ENCODE measurements at places on chromosomes 13 and 19. TPM values are rescaled to one million over a fixed set of nuclear protein-coding genes. Genes with fewer than 3 reads are reported as not detected.

The PVR gene
- 38.3 TPM for total RNA-seq

The ZNF560 gene
- total RNA-seq, result not detected

The LGALS7 gene
- total RNA-seq, result not detected

The CEACAM7 gene
- not detected for total RNA-seq

DNA sequence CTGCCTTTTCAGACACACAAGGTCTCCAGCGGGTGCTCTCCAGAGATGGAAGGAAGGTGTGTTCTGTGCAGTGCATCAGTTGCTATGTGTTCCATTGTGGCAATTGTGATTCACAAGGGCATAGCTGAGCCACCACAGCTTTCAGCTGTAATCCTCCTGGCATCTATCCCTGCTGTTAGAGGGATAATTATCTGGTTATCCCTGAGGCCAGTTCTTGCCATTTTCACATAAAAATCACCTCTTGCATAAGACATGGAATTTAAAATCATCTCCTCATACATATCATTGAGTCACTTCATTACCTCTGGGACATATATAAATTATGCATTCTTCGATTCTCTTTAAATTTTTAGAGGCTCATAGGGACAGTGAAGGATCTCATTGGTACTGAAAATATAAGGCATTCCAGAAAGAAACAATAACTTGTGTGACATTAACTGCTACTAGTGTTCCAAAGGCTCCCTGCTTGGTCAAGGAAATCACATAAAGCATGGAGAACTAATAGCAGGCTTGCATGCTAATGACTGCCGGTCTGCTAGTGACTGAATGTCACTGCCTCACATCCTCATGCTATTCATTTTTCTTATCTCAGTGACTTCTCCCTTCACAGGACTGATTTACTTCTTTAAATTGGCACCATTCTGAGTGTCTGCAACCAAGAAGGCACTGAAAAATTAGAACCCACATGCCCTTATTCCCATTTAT, 214.0 kb downstream of the ENOX1 start:
- no peak for DNase-seq

- no peak for DNase-seq
These were observed 135.6 kb downstream of the NUFIP1 start for GRCh38 chr13:44853641-44854040.

DNA sequence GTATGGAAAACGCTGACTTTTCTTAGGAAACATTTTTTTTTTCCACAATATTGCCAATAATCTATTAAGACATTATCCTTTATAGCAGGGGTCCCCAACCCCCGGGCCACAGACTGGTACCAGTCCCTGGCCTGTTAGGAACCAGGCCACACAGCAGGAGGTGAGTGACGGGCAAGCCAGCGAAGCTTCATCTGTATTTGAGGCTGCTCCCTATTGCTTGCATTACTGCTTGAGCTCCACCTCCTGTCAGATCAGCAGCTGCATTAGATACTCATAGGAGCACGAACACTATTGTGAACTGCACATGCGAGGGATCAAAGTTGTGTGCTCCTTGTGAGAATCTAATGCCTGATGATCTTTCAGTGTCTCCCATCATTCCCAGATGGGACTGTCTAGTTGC, 793.7 kb downstream of the SLITRK5 start:
- DNase-seq, result no peak

DNA sequence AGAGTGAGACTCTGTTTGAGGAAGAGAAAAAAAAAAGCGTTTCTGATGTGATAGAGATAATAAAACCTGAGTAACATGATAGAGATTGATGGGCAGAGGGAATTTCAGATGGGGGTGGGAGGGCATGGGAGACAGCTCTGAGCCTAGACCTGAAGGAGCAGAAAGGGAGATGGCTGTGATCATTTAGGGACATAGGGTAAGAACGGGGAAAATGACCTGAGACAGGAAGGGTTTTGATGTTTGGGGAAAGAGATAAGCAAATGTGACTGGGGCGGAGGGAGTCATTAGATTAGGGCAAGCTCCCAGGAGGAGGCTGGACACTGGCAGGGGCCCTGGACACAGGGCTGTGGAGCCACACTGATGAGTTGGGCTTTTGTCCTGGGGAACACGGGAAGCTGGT, 6.1 kb downstream of the ZNF320 start:
- no peak for DNase-seq

DNA sequence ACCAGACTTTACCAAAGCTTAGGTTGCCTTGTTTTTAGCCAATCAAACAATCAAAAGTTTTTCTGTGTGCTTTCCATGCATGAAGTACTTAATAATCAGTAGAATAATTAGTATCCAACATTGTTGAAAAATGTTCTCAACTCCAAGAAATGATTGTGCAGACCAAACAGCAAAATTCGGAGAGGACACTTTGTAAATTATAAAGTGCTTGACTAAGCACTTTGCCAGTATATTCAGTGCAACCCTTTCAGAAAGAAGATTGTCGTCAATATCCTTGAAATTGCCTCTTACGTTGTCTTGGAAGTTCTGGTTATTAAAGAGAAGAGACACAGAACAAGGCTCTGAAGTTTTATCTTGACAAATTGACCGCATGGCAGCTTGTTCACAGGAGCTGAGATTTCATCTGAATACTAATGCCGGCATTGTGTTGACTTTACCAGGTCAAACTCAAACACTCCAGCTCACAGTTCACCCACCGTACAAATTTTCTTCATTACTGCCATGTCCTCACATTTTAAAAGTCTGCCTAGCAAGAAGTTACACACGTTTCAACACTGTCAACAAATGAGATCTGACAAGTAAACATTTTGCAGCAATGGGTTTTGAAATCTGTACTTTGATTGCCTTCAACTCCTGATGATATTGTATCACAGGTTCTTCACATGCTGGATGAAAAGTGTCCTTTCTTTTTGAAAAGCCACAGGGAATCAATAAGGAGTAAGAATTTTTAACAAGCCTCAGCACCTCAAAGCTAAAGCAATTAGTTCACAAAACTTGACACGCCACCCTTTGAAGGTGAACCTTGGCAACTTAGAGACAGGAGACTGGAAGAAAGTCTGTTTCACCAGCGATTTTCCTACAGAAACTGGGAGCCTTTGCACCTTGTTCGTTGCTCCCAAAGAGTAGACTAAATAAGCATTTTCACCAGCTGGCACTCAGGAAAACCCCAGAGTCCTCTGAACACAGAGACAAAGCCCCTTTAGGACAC, 150.9 kb downstream of the RFC3 start:
- DNase-seq, result no peak

- DNase-seq, result no peak
These were observed 48.2 kb downstream of the ABCC4 start for GRCh38 chr13:95253033-95253432.

- DNase-seq, result no peak
These were observed 146.3 kb downstream of the GPC5 start for GRCh38 chr13:91544723-91545122.

DNA sequence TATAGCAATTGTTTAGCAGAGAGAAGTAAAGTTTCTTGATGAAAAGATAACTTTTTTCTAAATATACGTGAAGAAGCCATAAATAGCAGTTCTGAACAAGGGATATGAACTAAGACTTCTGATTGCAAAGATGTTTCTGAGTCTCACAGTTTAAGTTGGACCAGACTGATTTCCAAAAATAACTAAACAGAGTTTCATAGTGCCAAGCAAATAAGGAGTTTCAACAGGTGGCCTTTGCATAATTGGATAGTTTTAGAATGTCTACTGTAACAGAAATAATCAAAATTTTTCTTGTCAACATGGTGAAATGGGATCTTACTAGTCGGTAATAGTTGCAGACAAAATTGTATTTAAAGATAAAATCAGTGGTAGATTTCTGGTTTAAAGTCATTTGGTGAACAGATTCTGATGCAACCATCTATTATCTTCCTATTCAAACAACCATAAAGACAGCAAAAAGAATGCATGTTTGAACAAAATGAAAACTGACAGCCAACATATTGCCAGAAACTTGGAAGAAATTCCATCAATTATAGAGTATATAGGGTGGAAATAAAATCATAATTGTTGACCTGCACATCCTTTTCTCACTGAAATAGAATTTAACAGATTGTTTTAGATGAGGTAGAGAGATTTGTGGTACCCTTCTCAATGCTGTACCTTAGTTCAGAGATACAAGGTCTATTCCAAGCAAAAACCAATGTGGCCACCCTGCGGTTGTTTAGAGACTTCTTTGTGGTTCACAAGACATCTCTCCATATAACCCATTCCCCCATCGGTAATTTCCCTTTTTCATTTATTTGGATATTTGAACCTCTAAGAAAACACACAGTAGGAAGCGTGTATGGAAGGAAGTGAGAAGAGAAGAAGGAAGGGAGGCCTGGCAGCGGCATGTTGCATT, 275.3 kb downstream of the COG6 start:
- DNase-seq, result no peak

DNA sequence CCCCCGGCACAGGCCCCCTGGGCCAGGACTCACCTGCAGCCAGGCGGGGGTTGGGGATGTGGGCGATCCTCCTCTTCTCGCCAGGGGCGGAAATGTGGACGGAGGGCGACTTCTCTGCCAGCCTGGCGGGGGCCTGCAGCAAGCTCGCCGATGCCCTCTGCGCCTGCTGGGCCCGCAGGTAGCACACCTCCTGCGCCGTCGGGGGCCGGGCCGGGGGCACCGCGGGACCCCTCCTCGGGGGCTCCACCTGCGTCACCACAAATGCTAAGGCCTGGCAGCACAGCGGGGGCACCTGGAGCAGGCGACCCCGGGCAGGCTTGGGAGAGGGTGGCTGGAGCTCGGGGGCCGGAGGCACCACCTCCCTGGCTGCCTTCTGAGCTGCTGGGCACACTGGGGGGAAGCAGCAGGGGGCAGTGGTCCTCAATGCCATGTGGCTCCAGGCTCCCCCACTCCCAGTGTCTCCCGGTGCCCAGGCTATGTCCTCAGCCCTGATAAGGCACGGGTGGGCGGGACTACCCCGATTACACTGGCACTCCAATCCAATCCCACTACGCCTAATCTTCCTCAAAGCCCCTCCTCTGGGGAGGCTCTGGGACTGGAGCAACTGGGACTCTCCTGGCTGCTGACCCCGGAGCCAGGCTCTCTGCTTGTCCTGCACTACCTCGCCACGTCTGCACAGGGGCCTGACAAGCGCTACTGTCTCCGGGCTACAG, 11.6 kb upstream of the ATP8B3 start:
- DNase-seq, result no peak

- no peak for DNase-seq
These were observed 1567.4 kb downstream of the EFNB2 start for GRCh38 chr13:104967836-104968630.
